SW 1271 (cell line): ENCODE measurements at places on chromosomes 12 and 14.

DNA sequence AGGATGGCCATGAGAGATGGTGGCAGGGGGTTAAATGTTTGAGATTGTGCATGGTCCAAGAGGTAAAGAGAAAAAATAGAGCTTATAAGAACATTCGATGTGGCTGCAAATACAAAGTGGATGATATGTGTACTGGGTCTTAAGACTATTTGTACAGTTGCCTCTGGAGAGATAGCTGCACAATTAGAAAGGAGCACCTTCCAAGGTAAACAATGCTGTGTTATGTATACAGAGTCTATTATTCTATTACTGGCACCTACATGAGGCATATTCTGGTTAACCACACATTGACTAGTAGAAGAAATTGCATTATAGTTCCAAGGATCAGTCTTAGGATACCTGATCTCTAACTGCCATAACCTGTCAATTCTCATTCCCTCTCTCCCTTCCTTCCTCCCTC, 238.0 kb upstream of the FOXN3 start:
- DNase-seq, result no peak

- no peak for DNase-seq
These were observed 39.4 kb downstream of the USP15 start for GRCh38 chr12:62299617-62300016.

DNA sequence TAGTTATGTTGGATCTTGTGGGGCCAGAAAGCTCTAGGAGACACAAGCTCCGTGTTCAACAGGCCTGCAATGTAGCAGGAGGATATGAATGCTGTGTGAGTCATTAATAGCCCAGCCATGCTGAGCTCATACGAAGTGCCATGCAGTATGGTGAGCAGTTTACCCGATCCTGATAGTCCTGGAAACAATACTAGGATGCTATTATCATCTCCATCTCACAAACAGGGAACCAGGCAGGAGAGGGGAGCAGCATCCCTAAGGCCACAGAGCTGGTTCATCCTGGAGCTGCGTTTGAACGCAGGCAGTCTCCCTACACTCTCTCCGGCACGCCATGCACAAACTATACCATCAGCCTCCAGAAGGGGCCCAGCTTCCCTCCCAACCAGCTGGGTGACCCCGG, 20.5 kb downstream of the TTC7B start:
- DNase-seq, result peak; percentile 30

GRCh38 chr12:120928864-120929652, 24.9 kb upstream of the SPPL3 start:
- no peak for DNase-seq

DNA sequence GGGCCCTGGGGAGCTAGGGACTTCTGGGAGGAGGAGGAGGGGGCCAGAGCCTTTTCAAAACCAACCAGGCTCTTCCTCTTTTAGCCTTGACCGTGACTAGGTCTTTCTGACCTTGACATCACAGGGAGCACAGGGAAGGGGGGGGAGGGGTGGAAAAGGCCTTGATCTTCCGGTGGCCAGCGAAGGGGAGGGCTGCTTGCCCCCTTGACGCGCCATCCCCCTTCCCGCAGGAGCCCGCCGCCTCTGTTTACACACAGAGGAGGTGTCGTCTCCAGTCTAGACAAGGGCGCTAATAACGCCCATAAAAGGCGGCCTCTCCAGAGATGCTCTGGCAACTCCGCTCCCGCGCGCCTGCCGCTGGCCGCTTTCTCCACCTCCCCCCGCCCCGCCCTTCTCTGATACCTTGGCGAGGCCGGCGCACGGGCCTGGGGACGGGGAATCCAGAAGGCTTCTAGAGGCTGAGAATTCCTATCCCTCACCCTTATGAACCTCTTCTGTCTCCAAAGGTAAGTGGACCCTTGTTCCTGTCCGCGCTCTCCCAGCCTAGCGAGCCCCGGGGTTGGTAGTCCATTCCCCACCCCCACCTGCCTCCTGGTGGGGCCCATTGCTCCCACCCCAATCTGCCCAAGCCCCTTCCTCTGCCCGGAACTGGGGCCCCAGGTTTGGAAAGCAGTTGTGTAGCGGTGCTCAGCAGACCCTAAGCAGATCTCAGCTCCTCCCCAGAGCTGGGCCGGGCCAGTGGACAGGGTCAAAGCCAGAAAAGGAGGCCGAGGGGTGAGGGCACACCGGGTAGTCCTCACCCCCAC, 4.9 kb upstream of the HOXC12 start:
- DNase-seq, result no peak

DNA sequence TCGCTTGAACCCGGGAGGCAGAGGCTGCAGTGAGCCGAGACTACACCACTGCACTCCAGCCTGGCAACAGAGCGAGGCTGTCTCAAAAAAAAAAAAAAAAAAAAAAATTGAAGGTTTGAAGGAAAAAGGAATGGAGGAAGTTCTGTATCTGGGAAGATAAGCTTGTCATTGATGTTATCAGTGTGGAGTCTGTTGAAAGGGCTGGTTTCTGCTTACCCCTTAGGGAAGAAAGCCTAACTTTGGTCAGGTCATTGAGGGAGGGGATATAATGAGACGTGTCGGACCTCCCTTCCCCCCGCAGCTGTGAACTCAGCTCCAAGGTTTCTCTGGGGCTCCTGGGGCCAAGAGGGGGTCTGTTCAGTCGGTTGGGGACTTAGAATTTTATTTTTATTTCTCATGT, 16.4 kb downstream of the DAO start:
- no peak for DNase-seq

GRCh38 chr14:73344319-73344718, 107.0 kb downstream of the PAPLN start:
- DNase-seq, result no peak

- DNase-seq, result no peak
These were observed 177.8 kb downstream of the KIF26A start for GRCh38 chr14:104316121-104316722.

DNA sequence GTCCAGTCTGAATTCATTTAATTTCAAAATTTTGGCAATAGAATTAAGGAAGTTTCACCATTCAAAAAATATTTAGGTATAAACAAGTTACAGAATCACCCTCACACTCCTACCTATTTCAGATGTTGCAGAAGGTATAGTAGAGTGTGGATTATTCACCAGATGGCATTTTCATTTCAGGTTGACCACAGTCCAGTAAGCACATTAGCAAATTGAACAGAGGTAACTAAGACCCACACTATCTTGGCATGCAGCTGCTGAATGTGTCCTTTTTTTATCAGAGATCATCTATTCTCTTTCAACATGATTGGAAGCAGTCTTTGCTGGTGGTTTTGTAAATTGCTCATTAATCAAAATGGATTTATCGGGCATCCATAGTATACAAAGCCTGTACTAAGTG, 151.8 kb upstream of the GARIN6 start:
- no peak for DNase-seq

DNA sequence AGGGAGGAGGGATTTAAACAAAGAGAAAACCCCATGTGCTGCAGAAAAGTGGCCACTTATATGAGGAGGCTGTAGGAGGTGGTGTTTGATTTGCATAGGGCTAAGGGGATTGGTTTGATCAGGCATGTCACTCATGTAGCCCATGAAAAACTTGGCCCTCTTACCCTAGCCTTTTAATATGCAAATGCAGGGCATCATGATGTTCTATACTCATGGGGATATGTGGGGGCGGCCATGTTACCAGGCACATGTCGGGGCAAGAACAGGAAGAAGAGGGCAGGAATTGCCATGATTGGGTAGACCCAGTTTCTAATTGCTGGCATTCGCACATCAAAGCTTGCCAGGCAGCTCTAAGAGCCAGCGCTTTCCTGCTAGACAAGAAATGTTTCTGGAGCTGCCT, 28.8 kb downstream of the KLRK1 start:
- DNase-seq, result no peak

DNA sequence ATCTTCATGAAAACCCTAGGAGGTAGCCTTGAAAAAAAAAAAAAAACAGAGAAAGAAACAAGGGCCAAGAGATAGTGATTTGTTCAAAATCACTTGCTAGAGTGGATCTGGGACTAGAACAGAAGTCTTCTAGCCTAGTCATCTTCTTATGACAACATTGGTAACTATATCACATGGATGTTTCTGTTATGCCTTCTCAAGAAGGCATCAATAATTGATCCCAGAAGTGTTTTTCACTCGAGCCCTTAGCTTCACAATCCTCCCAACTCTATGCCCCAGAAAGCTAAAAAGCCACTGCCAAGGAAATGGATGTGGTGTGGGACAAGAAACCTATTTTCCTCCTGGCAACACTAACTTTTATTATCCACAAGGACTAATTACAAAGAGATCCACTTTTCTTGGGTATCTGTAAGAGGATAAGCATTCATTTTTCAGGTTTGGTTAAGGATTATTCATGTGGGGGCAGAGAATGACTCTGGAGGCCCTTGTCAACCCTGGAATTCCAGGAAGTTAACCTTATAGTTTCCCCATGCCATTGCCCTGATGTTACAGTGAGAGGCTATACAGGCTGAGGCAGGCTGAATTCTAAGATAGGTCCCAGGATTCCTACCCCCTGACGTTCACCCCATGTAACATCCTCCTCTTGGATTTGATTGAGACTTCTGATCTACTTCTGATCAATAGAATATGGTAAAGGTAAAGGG, 67.7 kb upstream of the CPM start:
- no peak for DNase-seq

DNA sequence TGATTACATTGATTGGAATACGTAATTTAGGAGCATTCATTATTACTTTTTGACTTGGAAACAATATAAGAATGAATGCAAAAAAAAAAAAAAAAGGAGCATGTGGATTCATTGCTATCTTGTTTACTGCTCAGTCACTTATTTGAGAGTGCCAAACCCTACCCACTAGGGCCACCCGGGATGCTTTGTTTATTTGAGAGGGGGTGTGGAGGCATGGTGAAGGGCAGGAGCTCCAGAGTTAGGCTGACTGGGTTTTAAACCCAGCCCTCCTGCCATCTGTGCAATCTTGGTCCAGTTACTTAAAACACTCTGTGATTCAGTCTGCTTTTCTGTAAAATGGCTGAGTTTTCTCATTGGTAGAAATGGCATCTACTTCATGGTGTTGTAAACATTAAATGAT, 195.2 kb downstream of the RAD51B start:
- no peak for DNase-seq

DNA sequence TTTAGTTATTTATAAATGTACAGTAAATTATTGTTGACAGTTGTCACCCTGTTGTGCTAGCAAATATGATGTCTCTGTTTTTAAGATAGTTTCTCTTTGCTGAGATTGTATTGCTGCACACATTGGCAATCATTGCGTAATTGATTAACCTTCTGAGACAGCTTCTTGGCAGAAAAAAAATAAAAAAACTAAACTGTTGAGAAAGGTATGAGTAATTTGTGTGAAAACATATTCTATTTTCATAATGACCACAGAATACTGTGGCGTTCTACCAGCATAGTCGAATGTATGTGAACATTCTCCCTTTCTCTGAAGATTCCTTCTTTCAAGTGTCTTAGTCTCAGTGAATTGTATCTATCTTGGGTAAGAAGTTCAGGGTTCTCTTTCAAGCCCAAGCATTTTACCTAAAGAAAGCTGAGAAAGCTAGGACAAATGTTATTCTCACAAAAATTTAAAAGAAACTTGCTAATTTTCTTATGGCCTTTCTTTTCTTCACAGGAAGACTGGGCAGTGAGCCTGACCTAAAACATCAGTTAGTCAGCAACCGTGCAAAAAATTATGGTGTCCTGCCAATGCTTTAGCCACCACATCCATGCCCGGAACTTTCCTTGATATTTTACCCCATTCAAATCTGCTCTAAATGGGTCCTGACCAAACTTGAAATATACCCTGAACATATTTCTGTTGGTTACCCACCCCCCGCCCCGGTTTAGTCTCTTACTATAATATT, 69.0 kb upstream of the REP15 start:
- DNase-seq, result no peak
